ENCODE measurements at places on chromosomes 3 and 15.

DNA sequence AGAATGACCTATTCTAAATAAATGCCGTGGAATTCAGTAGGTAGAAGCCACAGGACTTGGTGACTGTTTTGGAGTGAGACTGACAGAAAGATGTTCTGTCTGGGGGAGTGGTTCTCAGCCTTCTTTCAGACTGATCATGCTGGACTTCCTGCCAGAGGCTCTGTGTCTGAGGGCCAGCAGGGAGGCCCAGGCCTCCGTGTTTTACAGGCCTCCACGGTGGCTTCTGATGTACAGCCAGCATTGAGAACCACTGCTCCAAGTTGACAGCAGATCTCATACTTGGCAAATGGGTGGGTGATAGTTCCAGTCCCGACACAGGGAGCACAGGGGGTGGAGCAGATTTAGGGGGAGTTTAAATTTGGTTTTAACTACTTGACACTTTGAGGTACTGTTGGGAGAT lies 6.7 kb upstream of the PIGZ start:
- DNase-seq, result no peak

- DNase-seq, result no peak
These were observed 160.2 kb downstream of the XXYLT1 start for GRCh38 chr3:195110647-195111318.

DNA sequence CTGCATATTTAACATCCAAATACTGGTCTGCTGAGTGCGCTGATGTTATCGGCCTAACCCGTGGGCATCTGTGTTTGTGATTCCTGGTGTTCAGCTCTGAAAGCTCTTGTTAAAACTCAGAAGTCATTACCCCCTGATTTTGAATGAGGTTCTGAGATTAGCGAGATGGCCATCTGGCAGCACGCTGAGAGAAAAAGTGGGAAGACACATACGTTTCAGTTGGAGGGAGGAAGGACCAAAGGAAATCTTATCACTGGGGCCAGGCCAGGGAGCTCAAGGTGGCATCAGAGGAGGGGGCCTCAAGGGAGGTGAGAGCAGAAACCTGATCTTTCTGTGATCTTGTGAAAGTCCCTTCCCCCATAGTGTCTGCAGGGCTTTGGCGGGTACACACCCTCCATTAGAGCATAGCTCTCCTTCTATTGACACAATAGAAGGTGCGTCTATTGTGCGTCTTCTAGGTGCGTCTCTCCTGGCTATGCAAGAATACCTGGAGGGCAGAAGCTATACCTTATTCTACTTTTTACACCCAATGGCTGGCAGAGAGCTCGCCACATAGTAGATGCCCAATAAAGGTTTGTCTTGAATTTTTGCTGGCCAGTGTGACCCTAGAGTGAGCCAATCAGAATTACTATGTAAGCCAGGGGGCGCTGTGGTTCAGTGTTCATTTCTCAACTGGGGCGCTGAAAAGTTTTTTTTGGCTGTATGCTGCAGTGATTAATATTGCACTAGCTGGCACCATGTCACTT lies 182.4 kb downstream of the SHQ1 start:
- DNase-seq, result no peak

DNA sequence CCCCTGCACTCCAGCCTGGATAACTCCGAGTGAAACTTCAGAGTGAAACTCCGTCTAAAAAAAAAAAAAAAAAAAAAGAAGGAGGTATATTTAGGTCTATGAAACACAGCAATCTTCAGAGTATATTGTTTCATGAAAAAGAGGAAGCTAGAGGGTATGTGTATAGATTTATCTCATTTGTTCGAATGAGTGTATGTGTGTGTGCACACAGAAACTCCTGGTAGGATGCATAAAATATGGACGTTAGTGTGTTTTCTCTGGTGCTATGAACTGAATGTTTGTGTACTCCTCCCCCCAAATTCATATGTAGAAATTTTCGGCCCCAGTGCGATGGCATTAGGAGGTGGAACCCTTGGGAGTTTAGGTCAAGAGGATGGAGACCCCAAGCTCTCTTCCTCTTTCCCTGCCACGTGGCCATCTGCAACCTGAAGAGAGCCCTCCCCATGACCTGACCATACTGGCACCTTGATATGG lies 98.6 kb upstream of the KLF13 start:
- no peak for DNase-seq

All from HS-5 (cell line).